ENCODE measurements at places on chromosomes 6 and 20.

DNA sequence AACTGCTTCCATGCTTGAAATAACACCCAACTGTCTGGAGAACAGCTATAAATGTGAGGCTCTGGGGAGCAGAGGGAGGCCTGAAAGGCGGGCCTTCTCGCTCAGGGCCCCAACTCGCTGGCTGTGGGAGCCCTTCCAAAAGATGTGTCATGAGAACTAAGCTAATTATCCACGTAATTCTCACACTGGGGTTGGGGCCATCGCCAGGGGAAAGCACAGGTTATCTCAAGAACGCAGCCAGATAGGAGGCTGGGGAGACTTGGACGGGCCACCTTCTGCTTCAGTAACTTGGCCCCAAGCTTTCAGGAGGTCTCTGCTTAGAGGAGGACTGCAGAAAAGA lies 1.6 kb downstream of the PXDC1 start:
- DNase-seq: peak; percentile 50

DNA sequence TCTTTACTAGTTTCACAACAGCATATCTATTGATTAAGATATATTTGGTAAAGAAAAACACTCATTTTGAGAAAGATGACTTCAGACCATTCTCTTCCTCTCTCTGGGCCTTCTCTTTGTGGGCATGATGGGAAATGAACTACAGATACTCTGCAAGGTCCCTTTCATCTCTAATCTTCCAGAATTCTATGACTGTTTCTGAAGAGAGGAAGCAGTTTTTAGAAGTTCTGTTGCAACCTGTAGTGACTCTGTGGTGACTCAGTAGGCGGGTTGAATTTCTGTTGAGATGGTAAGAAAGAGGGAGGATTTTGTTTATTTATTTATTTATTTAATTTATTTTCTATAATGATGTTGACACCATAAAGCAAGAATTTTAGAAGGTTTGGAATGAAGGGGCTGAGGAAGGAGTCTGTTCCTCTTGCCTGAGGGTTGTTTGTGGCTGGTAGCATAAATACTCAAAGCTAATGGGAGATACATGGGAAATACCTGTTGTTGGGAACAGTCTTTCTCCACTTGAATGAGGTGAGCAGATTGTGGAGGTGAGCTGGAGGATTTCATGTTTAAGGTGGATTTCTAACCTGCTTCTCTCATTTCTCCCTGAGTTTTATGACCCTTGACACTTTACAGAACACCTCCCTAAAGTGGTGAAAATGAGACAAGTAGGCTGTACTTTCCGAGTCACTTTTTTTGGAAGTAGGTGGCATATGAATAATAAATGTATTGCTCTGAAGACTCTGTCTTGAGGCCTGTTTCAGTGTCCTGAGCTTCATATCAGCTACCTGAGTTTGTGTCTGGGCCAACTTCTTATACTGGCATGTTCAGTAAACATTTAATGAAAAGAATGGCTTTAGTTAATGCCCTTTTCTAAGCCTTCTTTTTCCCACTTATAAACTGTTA lies 15.0 kb downstream of the ACSS2 start:
- no peak for DNase-seq

GRCh38 chr20:46207793-46208192 lies 89.7 kb downstream of the CD40 start:
- no peak for DNase-seq

GRCh38 chr20:11807054-11808048 lies 110.3 kb upstream of the BTBD3 start:
- no peak for DNase-seq

DNA sequence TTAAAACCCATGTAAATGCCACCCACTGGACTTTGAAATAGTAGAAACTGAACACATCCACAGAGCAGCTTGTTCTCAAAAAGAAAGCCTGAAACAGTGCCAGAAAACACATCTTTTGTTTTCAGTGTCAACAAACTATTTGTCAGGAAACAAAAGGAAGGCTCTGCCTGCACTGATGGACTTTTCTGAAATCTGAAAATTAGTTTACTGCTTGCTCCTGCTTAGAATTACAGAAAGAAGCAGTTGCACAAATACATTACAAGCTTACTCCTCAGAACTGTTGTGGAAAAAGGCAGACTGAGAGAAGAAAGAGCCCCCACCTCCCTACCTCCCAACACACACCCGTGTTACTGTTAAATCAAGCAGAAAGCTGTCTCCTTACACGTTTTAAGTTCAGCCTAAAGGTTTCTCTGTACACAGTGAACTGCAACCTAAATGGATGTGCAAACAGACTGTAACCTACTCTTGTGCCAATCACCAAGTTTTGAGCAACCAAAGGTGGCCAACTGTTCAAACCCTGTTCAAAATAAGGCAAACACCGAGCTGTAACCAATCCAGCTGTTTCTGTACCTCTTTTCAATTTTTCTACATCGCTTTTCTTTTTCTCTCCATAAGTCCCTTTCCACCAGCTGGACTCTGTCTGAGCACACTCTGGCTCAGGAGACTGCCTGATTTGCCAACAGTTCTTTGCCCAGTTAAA lies 43.7 kb downstream of the FRK start:
- DNase-seq: no peak

DNA sequence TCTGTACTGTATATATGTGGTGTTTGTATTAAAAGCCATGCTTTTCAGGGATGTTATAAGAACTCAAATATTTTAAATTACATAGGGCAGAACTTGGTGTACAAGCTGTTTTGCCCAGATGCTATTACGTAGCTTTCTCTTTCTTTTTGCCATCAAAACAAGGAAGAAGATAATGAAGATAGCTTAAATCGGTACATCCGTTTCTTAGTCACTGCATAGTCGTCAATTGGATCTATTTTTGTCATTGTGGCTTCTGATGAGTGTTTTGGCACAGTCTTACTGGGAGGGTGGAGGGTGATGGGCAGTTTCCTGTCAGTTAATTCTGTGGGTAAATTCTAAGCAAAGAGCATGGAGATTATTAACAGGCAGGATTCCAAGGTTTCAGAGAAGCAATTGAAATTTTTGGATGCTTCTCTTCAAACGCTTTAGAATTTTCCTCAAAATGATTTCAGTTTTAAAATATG lies 649.1 kb upstream of the GJE1 start:
- DNase-seq: peak; percentile 7

- DNase-seq: no peak
Measured at GRCh38 chr6:72941751-72942150, 283.5 kb downstream of the KHDC1L start.

DNA sequence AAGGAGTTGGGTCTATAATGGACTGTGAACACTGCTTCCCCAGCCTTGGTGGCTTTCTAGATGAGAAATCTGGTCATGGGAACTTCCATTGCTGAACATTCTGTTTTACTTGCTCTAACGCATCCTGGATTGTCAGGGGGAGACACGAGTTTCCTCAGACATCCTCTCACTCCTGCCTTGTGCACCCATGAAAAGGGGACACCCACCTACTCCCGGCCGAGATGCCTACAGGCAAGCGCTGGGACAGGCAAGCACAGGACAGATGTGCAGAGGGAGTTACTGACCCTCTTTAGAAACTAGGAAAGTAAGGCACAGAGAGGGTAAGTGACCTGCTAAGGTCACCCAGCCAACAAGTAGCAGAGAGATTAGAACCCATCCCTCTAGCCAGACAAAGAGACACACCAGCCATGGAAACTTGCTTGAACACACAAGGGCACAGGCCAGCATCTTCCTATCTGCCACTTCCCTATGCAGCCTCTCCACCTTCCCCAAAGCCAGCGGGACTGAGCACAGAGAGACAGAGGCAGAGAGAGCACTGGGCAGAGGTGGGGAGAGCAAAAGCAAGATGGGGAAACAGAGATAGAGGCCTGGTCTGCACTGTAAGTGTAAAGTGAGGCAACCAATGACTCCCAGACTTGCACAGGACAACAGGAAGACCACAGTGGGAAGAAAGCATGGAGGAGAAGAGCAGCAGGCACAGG lies 845 bp upstream of the SFTA2 start:
- DNase-seq: no peak

DNA sequence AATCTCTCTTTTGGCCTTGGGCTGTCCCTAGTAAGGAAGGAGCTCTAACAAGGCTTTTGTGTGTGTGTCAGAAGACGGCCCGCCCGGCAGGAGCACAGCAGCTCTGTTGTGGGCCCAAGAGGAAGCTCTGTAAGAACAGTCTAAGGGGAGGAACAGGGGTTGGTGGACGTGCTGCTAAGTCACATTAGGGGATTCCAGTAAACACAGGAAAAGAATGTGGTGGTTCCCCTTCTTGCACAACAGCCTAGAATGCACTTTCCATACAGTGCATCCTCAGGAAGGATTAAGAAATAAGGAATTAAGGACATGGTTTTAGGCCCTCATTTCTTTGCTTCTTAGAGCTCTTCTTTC lies 114.5 kb downstream of the RNF144B start:
- DNase-seq: peak; percentile 26

- no peak for DNase-seq
Measured at GRCh38 chr20:20338133-20338730, 29.7 kb upstream of the INSM1 start.

DNA sequence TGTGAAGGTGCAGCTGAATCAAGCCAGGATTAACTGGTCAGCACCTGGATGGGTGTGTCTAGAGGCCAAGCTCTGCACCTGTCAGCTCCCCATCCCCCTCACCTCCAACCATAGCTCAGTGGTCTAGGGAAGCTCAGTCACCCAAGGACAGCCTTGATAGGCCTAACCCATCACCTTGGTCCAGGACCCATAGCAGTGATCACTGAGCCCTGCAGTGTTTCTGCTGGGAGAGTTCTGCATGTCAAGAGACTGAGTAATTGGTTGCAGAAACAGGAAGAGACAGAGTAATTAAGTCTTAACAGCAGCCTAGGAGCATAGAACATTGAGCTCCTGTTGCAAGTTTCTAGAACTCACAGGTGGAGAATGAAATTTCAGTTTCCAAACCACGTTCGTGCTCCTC lies 18.7 kb upstream of the RALGAPB start:
- DNase-seq: no peak

DNA sequence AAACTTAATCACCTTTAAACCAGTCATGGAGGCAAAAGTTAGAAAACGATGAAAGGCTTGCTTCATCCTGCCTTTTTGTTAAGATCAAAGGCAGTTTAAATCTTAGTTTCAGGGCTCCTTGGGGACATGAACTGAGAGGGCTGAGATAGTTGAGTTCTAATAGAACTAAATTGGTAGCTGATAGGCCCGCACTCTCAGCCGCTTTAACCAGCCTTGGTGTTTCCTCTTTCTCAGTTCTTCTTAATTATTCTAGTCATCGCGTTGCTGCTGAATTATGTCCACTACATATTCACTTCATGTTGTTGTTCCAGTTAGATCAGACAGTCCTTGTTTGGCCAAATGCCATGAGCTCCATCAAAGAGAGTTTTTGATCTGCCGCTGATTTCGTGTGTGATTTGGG lies 72.5 kb downstream of the ANKS1A start:
- DNase-seq: no peak

GRCh38 chr6:17015144-17015543 lies 86.7 kb upstream of the STMND1 start:
- DNase-seq: no peak

DNA sequence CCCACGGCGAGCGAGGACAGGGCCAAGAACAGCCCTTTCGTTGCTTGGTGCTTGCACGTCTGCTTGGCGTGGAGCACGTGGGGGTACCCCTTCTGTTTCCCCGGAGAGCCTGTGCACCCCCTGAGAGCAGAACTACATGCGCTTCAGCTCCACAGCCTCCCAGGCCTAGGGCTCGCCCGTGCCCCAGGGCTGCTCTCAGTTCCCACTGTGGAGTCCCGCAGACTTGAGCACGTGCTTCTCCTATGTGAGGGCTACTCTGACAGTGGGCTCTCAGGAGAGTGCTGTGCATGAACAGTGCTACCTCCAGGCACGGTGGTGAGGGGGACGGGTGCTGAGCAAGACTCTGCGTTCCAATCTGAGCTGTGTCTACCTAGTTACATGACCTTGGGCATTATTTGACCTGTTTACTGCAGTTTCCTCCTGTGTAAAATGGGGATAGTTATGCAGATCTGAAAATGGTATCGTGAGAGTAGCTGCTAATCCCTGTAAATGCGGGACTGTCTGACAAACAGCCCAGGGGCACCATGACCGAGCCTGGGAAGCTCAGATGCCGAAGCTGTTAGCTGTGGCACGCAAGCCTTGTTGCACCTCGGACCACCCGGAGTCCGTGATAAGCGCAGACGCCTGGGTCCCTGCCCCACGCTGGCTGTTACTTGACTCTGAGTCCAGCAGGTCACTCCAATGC lies 82.4 kb downstream of the IRF4 start:
- no peak for DNase-seq

- no peak for DNase-seq
Measured at GRCh38 chr6:81130969-81131368, 621.5 kb downstream of the TENT5A start.

GRCh38 chr6:157621406-157621805 lies 201.6 kb upstream of the SNX9 start:
- DNase-seq: peak; percentile 15

- DNase-seq: no peak
Measured at GRCh38 chr6:35668744-35669450, 19.8 kb downstream of the FKBP5 start.
